T1000 (cell line): ENCODE measurements at places on chromosomes 1 and 21.

GRCh38 chr1:91753878-91754277 is 132.1 kb downstream of the TGFBR3 start:
- no peak for DNase-seq

DNA sequence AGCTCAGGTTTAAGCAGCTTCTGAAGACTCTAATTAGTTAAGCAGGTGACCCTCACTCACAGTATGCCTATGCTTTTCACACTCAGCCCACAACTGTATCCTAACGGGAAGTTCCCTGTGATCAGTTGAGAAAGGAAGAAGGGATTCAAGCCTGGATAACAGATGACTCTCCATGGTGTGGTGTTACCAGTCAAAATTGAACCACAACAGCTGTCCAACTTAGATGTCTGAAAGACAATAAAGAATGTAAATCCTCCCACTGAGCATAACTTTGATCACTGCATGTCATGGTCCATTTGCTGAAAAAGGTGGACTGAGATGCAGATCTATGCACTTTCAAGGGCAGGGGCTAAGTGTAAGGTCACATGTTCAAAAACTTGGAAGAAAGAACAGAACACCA is 32.3 kb upstream of the DIPK1A start:
- DNase-seq, result no peak

- DNase-seq, result no peak
Observed at GRCh38 chr1:203280061-203280460, 25.3 kb upstream of the BTG2 start.

DNA sequence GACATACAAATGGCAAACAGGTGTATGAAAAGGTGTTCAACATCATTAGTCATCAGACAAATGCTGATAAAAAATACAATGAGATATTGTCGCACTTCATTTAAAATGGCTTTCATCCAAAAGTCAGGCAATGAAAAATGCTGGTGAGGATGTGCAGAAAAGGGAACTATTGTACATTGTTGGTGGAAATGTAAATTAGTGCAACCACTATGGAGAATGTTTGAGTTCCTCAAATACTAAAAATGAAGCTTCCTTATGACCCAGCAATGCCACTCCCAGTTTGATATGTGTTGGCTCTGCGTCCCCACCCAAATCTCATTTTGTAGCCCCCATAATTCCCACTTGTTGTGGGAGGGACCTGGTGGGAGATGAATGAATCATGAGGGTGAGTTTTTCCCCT is 309.7 kb upstream of the ZRANB2 start:
- DNase-seq, result no peak

DNA sequence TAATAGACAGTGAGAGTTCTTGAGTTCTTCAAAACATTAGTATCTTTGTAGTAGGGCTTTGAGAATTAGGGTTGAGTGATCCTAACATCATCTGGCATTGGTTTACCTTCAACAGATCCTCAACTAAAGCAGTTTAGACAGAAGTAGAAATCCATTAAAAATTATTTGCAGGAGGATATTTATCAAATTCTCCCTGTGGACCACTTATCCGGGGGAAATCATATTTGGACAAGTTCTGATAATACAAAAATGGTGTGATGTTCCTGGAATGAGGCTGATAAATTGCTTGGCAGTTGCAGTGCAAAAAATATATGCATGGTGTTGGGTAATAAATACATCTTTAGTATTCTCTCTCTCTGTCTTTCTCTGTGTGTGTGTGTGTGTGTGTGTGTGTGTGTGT is 115.1 kb upstream of the CHODL start:
- no peak for DNase-seq

DNA sequence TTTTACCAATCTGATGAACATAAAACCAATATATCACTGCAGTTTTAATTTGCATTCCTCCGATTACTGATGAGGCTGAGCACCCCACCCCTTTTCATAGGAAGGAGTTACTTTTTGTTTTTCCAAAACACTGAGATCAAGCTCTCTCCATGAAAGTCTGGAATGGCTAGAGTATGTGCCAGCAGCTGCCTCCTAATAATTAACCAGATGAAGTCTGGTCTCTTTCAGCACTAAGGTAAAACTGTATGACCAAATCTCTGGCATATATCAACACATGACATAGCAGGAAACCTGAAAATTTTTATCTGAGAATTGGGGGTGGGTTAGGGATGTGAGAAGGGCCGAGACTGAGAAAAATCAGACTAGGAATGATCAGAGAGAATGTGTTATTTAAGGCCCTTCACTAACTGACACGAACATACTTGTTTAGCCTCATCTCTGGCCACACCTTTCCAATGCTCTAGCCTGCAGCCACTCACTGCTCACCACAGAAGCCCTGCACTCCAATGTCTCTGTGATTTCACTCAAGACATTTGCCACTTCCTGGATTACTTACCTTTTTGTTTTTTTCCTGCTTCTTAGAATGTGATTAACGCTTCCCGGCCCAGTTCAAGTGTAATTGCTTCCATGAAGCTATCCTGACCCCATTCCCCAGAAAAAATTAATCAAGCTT is 34.7 kb downstream of the WASF2 start:
- DNase-seq, result no peak
